ENCODE measurements at places on chromosomes 7 and 10.

- no peak for DNase-seq
Observed at GRCh38 chr7:71783779-71784178, 628.4 kb downstream of the CALN1 start.

GRCh38 chr10:43257347-43258210, 9.3 kb downstream of the RASGEF1A start:
- no peak for DNase-seq

- DNase-seq: no peak
Observed at GRCh38 chr10:63478564-63478963, 12.8 kb upstream of the JMJD1C start.

DNA sequence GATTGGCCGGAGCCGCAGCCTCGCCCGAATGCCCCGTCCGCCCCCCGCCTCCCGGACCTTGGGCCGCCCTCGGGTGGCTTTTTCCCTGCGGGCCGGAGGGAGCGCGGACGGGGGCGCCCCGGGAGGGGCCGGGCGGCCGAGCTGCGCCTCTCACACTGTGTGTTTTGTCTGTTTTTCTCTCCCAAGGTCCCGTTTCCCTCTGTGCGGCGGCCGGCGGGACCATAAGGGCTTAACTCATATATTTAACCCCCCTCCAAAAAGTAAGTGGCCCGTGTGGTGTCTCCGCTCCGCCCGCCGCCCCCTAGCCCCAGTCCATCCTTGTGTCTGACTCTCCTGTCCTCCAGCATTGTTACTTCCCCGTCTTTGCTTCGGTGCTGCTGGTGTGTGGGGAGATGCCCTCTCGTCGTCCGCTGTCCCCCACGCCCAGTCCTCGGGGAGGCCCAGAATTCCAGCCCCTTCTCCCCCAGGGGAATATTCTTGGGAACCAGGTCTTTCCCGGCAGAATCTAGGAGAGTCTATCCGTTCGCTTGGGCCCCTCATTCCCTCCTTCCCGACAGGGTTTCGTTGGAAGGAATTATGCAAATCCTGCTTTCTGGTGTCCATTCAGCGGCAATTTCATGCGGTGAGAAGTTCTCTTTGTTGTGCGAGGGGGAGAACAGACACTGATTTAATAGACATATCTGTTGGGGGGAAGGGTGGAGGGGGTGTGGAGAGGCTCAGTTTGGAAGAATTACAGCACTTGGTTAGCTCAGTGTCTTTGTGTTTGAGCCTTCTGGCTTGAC, 1.3 kb downstream of the LCOR start:
- peak; percentile 56 for DNase-seq

GRCh38 chr7:112868609-112869008, 78.4 kb upstream of the TMEM168 start:
- no peak for DNase-seq

DNA sequence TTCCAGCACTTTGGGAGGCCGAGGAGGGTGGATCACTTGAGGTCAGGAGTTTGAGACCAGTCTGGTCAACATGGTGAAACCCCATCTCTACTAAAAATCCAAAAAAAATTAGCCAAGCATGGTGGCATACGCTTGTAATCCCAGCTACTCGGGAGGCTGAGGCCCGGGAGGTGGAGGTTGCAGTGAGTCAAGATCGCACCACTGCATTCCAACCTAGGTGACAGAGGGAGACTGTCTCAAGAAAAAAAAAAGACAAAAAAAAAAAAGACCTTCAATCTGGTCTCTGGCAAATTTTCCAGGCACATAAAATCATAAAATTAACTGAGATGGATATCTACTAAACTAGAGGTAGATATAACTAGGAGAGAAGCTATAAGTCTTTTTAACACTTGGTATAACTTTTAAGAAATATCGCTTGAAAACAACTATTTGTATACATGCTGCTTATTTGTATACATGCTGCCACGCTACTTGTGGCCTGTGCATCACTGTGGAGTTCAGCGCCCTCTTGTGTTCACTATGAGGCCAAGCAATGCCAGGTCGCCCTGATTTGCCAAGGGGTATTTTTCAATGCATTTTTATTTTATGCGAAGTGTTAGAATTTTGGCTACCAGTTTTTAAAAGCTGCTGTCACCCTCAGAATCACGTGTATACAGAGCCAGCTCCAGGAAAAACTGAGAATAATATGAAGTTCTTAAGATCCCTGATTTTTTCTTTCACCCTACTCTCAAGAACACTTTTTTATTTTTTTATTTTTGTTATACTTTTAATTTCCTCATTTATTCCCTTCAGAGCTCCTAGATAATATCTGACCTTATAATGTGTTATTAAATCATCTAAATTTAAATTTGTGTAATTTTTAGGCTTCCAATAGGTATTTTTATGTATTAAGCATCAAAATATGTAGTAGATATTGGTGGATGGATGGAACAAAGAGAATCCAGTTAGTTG, 26.7 kb downstream of the CYCS start:
- DNase-seq: peak; percentile 88

DNA sequence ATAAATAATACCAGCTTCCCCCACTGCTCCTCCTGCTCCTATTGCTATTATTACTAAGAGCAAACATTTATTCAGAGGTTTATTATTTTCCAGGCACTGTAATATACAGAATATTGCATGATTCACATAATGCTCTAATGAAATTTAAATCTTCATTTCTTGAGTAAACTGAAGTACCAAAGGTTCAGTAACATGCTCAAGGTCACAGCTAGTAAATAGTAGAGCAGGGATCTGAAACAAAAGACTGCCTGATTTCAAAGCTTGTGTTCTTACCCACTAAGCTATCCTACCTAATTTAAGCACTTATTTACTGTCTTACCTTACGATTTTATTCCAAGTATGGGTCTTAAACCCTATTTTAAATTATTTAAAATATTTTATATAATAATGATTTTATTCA, 126.2 kb downstream of the SNX13 start:
- DNase-seq: no peak

GRCh38 chr7:155981703-155982102, 169.4 kb upstream of the SHH start:
- DNase-seq: no peak

- no peak for DNase-seq
Observed at GRCh38 chr7:37201876-37202198, 246.8 kb downstream of the ELMO1 start.

- peak; percentile 13 for DNase-seq
Observed at GRCh38 chr7:112876877-112877276, 86.7 kb upstream of the TMEM168 start.

DNA sequence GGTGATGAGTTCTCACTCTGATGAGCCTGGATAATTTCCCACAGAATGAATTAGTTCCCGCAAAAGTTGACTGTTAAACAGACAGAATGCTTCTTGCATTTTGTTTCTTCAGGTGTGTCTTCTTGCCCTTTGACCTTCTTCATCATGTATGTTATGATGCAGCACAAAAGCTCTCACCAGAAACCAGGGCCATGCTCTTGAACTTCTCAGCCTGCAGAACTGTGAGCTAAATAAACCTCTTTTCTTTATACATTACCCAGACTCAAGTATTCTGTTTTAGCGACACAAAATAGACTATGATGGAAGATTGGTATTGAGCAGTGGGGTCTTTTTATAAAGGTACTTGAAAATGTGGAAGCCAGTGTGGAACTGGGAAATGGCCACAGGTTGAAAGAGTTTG, 95.2 kb upstream of the TNS3 start:
- DNase-seq: no peak

DNA sequence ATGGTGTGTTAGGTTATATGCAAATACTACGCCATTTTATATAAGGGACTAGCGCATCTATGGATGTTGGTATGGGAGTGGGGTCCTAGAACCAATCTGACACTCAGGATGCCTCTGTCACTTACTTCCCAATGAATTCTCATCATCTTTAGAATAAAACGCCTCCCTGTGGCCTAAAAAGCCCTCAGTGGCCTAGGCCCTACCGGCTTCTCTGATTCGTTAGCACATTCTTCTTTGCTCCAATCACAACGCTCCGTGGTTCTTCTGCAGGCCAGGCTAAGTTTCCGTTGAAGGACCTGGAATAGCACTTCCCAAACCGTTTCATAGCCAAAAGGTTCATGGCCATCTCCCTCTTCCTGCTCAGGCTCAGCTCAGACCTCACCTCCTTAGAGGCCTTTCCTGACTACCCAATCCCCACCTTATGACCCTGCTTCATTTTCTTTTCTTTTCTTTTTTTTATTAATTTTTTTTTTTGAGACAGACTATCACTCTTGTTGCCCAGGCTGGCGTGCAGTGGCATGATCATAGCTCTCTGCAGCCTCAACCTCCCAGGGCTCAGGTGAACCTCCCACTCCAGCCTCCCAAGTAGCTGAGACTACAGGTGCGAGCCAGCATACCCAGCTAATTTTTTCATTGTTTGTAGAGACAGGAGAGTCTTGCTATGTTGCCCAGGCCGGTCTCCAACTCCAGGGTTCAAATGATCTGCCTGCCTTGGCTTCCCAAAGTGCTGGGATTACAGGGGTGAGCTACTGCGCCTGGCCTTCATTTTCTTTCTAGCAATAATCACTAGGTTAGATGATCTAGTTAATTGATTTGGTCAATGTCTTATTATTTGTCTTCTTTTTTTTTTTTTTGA, 24.5 kb upstream of the YWHAG start:
- DNase-seq: no peak

DNA sequence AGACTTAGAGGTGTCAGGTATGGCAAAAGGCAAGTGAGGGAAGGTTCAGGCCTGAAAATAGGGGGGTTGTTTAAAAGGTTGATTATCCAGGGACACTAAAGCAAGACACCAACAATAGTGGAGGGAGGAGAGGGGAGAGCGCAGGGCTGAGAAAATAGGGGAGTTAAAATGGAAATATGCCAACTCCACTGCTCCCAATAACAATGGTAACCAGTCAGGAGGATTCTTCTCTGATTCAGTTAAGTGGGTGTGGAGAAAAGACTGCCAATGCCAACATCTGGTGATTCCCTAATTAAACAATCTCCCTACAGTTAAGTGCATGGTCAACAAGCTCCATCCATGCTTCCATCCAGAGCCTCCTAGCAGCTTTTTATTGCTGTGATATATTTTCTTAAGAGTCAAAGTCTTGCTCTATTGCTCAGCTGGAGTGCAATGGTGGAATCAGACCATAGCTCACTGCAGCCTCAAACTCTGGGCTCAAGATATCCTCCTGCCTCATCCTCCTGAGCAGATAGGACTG, 183.3 kb downstream of the JAZF1 start:
- no peak for DNase-seq

GRCh38 chr7:39810204-39810642, 139.8 kb upstream of the CDK13 start:
- no peak for DNase-seq

DNA sequence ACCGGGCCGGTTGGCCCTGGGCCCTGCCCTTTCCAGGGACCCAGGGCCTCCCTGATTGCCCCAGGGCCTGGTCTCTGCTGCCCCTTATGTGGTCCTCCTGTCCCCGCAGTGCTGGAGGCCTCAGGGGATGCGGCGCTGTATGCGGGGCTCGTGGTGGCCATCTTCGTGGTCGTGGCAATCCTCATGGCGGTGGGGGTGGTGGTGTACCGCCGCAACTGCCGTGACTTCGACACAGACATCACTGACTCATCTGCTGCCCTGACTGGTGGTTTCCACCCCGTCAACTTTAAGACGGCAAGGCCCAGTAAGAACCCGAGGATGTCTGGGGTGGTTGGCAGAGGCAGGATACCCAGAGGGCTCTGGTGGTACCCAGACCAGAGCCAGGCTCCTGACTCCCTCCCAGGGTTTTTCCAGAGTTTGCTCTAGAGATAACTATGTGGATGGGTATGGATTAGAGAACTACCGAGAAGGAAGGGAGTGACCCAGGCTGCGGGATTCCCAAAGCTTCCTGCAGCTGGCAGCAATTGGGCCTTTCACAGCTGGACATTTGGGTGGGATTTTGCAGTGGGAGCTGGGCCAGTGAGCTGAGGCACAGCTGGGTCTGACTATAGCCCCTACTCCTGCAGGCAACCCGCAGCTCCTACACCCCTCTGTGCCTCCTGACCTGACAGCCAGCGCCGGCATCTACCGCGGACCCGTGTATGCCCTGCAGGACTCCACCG, 28.1 kb upstream of the SLC29A3 start:
- no peak for DNase-seq

DNA sequence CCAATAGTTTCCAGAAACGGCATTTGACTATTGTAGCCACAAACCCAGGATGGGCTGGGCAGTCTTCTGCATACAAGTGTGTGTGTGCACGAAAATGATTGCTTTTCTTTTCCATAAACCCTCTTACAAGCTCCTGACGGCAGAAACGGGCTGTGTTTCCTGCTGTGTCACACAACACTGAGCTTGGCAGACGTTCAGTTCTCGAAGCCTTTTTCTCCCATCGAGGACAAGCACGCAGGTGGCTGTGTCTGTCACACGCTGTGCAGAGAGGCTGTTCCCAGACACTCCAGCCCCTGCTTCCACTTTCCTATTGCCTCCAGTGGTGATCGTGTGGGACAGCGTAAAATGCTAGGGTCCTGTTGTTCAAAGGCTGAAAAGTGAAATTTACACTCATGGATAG, 32.1 kb downstream of the RBAK start:
- DNase-seq: peak; percentile 27

GRCh38 chr7:87356448-87356847, 11.0 kb downstream of the CROT start:
- no peak for DNase-seq

DNA sequence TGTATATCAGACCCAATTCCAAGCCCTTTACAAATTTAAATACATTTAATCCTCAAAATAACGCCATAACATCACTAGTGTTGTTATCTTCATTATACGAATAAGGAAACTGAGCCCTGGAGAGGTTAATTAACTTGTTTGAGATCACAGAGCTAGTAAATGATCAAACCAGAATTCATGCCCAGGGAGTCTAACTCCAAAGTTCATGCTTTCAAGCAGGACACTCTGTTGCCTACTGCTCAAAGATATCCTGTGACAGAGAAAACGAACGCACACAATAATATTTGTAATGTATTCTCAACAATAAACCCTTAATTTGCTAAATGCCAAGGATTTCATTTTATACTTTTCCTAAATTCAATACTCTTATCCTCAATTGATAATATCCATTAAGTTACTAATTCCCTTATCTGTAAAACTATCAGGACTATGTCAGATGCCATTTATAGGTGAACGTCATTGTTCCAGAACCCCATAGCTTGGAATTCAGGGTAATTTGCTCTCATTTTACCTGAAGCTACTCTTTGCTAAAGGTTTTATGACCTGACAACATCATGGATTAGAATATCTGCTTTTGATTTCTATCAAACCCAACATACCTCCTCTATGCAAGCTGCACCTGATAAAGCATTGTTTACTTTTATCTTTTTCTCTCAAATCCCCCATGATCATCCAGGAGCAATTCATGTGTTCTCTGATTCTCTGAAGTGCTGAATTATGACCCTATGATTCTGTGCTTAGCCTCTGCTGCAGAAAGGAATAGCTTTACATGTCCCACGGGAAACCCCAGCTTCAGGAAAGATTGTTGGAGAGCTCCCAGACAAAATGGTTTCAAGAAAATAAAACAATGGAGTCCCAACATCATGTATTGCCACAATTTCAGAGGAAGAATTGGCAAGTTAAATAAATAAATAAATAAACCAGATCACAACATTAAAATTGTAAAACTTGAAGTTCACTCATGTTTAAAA, 150.2 kb upstream of the CDK1 start:
- no peak for DNase-seq

DNA sequence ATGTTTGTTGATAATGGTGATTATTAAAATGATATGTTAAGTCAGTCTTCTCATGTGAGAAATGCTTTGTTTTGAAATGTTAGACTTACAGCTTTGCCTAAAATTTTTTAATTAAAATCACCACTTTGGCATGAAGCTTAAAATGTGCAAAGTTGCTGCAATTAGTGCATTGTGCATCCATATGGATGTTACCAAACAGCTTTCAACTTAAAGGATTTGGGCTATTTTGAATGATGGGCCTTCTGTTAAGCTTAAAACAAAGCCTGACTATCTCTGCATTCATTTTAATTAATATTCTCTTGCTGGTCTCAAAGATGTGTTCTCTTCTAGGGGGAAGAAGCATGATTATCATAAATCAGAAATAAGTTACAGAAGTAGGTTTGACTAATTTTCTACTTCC, 64.6 kb upstream of the FZD1 start:
- no peak for DNase-seq

All from GM23248 (cell line).